ENCODE measurements at places on chromosomes 2 and 18.

- DNase-seq = no peak
Observed at GRCh38 chr2:7950035-7950612, 731.7 kb upstream of the ID2 start.

- no peak for DNase-seq
Observed at GRCh38 chr18:35106845-35107148, 65.6 kb downstream of the MAPRE2 start.

- no peak for DNase-seq
Observed at GRCh38 chr2:100621371-100621951, 58.7 kb downstream of the PDCL3 start.

DNA sequence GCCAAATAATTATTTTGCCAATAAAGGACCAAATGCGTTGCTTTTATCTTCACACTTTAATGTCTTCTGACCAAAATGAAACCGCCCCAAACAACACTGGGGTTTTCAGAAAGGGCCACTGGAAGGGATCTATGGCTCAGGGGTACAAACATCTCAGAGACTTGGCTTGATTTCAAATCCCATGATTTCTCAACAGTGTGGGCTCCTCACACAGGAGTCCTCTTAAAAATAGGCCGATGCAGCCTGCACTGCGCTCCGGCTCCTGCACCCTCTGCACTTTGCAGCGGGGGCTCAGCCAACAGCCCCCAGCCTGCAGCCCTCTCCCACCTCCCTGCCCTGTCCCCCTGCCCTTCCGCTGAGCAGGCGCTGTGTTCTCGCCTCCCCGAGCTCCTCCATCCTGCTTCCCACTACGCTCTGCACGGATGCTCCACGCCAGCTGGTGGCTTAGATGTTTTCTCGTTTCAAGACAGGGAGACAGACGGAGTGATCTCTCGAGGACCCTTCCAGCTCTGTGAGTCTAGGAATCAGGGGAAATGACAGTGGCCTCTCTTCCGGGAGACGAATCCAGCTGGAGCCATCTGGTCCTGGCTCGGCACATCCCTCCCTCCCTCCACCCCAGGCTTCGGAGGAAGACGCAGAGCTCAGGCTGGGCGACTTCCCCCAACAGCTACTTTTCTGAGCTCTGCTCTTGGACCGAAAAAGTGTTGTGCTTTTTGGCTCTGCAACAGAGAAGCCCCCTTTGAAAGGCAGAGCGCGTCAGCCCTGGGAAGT lies 71.4 kb downstream of the KCNF1 start:
- no peak for DNase-seq

DNA sequence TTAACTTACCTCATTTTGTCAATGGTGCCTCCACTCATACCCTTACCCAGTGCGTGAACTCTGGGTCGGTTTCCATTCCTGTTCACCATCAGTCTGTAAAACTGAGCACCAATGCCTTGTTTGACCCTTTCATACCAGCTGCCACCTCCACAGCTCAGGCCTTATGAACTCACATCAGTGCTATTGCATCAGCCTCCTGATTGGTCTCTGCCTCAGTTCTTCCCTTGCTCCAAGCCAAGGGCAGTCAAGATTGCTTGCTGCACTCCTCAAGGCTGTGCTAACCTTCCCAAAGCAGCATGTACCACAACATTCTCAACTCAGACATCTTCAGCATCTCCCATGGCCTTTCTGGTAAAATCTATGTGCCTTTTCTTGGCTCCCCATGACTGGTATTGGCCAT lies 9.3 kb downstream of the CD28 start:
- DNase-seq = no peak

GRCh38 chr18:74375999-74376398 lies 60.4 kb downstream of the C18orf63 start:
- DNase-seq = no peak

- DNase-seq = no peak
Observed at GRCh38 chr2:54767921-54768320, 44.5 kb downstream of the EML6 start.

- no peak for DNase-seq
Observed at GRCh38 chr18:77478646-77479442, 229.2 kb downstream of the GALR1 start.

- no peak for DNase-seq
Observed at GRCh38 chr2:22929998-22930397, 455.0 kb upstream of the KLHL29 start.

- no peak for DNase-seq
Observed at GRCh38 chr2:204255526-204255925, 289.7 kb upstream of the PARD3B start.

- no peak for DNase-seq
Observed at GRCh38 chr2:74188018-74188601, 9.4 kb upstream of the MOB1A start.

DNA sequence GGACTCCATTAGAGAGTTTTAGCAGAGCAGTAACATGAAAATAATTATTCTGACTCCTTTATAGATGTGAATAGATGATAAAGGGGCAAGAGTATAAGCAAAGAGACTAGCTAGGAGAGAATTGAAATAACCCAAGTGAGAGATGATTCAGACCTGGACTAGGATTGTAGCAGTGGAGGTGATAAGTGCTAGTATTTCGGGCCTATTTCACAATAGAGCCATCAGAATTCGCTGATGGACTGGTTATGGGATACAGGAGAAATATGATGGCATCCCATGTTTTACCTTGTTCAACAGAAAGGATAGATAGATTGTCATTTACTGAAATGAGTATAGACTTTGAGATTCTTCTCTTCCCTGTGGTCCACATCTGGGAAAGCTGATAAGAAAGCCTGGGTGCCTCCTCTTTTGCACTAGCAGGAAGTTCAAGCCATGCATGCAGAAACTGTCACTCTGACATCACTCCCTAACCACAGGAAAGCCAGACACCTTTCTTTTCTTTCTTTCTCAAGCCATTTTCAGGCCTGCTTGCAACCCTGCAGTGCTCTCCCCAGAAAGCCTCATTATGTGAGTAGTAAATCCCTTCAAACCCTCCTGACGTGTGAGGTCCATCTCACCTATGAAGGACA lies 25.3 kb downstream of the DYNAP start:
- no peak for DNase-seq

- DNase-seq = no peak
Observed at GRCh38 chr18:25866331-25866730, 224.1 kb downstream of the SS18 start.

GRCh38 chr18:2540575-2540974 lies 30.7 kb downstream of the METTL4 start:
- DNase-seq = no peak

DNA sequence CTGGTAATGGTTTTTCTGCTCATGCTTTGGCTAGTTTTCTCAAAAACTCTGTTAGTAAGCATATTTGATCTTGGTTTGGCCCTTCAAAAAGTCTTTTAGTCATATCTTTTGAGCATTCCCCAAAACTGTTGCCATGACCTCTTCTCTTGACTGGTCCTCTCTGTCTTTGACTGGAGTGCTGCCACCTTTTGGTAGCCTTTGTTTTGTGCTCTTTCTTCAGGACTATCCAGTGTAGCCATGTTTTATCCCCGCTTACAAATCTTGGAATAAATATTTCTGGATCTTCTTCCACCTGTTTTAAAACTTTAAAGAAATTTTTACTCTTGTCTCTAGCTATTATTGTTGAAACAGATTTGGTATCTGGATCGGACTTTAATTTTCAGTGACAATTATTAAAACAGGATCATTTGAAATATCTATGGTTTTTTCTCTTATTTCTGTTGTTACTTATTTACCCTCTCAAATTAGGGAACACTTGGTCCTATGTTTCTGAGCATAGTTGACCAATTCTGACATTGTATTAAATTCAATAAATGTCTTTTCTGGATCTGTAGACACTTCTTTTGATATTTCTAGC lies 965 bp upstream of the ELOA2 start:
- no peak for DNase-seq

GRCh38 chr2:12539776-12540562 lies 176.8 kb upstream of the TRIB2 start:
- no peak for DNase-seq

GRCh38 chr2:176118601-176119339 lies 2.2 kb downstream of the HOXD10 start:
- no peak for DNase-seq

GRCh38 chr2:227853765-227854271 lies 17.6 kb upstream of the DAW1 start:
- no peak for DNase-seq

DNA sequence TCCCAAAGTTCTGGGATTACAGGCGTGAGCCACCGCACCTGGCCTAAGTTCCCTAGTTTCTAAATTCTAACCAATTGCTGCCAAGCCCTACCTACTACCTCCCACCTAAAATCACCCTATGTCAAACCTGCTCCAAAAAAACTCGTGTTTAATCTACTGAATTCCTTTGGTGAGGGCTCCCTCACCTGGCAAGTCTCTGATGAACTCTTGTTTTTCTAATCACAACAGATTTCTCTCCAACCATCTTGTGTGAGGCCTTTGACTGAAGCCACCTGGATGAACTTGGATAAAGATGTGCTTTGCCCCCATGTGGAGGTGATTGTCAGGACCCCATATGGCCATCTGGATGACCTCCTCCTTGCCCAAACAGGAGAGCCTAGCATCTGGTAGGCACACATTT lies 17.4 kb upstream of the SLC35G4 start:
- DNase-seq = no peak

- DNase-seq = no peak
Observed at GRCh38 chr18:62435435-62436031, 87.3 kb upstream of the ZCCHC2 start.

DNA sequence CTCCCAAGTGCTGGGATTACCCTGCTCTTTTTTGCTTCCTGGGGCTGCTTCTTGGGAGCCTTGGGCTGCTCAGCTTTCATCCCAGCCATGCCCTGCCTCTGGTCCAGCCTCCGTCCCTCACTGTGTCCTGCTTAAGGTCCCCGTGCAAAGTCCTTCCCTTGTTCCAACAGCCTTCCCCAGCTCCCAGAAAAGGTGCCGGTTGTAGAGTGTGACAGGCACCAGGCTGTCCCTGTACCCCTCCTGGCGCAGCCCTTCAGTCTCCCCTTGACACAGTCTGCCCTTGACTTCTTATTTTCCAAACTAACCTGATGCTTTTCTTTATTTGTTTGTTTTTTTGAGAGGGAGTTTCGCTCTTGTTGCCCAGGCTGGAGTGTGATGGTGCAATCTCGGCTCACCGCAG lies 20.1 kb upstream of the ALPI start:
- DNase-seq = no peak

DNA sequence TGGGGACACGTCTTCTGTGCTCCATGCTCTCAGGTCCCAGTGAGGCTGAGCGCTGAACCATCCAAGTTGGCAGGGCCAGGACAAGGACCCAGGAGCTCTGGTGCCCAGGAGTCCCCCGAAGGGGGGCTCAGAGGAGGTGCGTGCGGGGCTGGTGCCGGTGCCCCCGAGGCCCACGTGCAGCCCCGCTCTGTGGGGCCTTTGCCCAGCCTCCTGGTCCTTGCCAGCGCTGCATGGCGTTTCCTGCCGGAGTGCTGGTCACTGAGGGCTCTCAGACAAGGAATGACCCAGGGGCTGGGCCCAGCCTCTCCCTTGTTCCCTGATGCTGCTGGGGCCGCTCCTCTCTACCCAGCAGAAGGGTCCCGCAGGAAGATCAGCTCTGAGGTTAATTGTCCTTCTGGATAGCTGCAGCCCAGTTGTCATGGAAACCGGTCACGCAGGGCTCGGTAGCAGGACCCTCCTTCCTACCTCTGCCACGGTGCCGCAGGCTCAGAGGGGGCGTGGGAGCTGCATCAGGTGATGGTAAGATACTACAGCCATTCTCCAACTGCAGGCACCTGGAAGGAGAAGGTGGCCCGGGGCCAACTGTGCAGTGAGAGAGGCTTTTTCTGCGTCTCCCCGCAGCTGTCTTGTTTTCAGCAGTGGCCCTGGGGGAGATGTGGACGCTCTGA lies 64.5 kb downstream of the RRM2 start:
- DNase-seq = no peak

GRCh38 chr2:186032930-186033329 lies 294.3 kb downstream of the FSIP2 start:
- DNase-seq = no peak

- no peak for DNase-seq
Observed at GRCh38 chr2:197360744-197361156, 50.2 kb upstream of the ANKRD44 start.

GRCh38 chr18:32091325-32091723 lies 350 bp upstream of the RNF138 start:
- no peak for DNase-seq

DNA sequence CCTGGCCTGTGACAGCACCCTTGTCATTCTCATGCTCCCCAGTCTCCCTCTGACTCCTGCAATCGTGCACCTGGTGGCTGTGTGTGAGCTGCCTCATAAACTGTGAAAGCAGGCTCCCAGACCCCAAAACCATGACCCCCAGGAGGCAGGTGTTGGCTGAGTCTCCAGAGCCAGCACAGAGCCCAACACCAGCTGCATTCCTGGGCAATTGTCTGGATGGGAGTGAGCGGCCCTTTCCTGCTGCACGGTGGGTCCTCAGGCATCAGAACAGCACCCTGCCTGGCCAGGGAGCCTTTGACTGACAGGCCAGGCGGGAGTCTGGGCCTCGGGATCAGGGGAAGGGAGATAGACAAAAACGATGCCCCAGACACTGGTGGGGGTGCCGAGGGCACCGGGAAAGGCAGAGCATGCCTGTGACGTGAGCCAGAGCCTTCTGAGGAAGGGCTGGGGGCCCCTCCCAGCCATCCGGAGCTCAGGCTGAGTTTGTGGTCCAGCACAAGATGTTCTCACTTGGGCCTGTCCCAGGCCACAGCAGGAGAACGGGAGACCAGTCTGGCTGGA lies 135.1 kb upstream of the GPC1 start:
- DNase-seq = no peak

- DNase-seq = no peak
Observed at GRCh38 chr2:188394931-188395472, 103.3 kb downstream of the GULP1 start.

DNA sequence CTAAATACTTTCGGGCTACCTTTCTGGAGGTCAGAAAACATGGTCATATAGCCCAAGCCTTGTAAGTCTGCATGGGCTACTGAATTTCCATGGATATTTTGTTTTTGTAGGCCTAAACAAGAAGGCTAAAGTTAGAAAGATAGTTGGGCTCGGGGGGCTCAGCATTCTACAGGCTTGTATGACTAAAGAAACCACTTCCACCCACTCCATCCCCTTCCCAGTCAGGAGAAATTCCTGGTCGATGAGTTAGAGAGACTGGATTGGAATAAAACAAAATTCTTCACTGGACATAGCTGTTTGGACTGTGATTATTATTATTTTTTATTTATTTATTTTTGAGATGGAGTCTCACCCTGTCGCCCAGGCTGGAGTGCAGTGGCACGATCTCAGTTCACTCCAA lies 539.4 kb upstream of the TNP1 start:
- DNase-seq = no peak

- no peak for DNase-seq
Observed at GRCh38 chr18:41647914-41648313, 307.1 kb upstream of the PIK3C3 start.

- DNase-seq = no peak
Observed at GRCh38 chr2:221235941-221236340, 336.2 kb downstream of the EPHA4 start.

GRCh38 chr2:131658769-131659131 lies 131.1 kb downstream of the CCDC74A start:
- no peak for DNase-seq

Measured in stimulated activated CD4-positive, alpha-beta T cell treated with anti-CD3 and anti-CD28 coated beads, Interleukin-15, amount 100 ng/mL, for 48 hours (primary cell).